Glomerular endothelial cell (primary cell): ENCODE measurements at places on chromosomes 3 and 15. TPM values are rescaled to one million over a fixed set of nuclear protein-coding genes. Genes with fewer than 3 reads are reported as not detected.

The ATOSA gene
- 14.4 and 36.0 TPM in 2 replicates for total RNA-seq

GRCh38 chr3:40878464-40878905 lies 320.8 kb upstream of the CTNNB1 start:
- DNase-seq, result no peak

GRCh38 chr3:17553080-17553479 lies 189.4 kb downstream of the TBC1D5 start:
- no peak for DNase-seq

The RPP25 gene
- total RNA-seq, result 25.3 and 26.3 TPM in 2 replicates

- no peak for DNase-seq
Measured at GRCh38 chr3:50126287-50127211, 28.6 kb upstream of the SEMA3F start.

The NCEH1 gene
- 17.1 and 19.7 TPM in 2 replicates for total RNA-seq

DNA sequence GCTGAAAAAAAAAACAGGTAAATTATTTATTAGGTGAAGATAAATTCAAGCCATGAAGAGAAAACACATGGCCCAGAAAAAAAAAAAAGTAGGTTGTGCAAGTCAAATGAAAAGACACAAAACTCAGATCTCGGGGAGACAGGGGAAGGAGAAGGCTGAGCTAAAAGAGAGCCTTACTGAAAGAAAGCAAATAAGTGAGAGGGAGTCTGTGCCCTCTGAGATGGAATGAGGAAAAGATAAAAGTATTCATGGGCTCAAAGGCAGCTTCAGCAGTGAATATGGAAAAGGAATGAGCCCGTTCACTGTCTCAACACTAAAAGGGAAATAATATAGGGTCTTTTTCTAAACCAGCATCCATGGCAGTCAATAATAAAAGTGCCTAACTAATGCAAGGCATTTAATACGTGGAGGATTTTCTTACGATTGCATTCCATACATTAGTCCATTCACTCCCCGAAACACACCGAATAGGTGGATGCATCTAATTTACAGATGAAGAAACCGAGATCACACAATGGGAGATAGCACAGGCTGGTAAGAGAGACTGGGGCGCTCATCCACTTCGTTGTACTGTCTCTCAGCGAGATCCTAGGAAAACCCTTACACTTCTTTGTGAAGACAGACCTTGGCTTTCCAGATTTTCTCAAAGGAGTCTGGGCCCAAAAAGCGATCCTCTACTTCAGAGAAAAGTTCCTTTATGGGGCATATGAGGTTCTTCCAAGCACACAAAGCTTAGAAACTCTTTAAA lies 1.1 kb downstream of the TFDP2 start:
- DNase-seq, result no peak

DNA sequence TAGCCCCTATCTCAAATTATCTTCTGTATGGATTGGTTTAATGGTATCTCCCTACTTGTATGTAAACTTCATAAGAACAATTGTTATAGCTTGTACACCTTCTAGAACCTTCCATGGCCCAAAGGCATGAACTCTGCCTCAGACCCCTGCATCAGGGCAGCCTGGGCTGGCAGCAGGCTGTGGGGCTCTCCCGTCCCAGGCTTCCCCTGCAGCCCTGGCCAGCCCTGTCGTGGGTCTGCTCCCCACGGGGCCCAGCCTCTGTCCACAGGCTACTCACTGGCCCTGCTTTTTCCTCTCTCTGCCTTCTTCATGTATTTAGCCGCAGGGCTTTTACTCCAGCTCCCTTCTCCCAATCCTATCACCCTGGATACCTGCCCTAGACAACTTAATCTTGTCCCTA lies 4.4 kb downstream of the SCN5A start:
- DNase-seq, result no peak

- no peak for DNase-seq
Measured at GRCh38 chr15:100529556-100529955, 806 bp upstream of the CERS3 start.

- no peak for DNase-seq
Measured at GRCh38 chr15:97141360-97141759, 810.9 kb downstream of the NR2F2 start.

- no peak for DNase-seq
Measured at GRCh38 chr3:191338177-191338488, 7.8 kb upstream of the UTS2B start.

GRCh38 chr15:76190070-76190564 lies 121.2 kb downstream of the ETFA start:
- no peak for DNase-seq

The PCLAF gene
- 8.5 and 10.9 TPM in 2 replicates for total RNA-seq

DNA sequence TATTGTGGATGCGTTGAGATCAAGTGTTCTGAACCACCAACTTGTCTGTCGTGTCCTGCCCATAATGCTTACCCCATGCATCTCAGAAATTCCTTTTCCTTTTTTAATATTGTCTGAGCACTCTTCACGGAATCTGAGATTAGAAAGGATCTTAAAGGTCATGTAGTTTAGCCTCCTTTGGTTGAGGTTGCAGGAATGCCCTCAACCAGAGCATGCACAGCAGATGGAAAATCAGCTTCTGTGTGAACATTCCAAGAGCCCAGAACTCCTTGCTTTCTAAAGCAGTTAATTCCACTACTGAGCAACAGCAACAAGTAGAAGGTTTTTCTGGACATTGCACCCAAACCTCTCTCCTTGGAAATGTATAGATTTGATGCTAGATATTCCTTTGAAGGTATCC lies 153.7 kb downstream of the TPRG1 start:
- no peak for DNase-seq

DNA sequence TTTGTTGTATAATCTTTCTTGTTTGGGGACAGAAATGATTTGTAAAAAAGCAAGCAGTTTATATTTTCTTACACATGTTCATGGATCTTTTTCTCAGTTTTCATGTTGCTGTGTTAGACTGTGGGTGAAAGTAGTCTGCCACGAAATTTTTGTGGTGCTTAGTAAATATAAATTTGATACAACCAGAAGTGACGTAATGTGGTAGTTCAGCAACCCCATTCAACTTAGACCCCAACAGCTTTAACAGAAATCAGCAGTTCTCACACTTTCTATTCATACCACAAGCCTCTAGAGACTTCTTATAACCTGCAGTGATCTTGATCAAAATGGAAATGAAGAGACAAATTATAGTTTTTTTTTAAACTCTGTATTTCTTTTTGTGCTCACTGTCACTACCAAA lies 120.2 kb upstream of the IGSF10 start:
- DNase-seq, result no peak

DNA sequence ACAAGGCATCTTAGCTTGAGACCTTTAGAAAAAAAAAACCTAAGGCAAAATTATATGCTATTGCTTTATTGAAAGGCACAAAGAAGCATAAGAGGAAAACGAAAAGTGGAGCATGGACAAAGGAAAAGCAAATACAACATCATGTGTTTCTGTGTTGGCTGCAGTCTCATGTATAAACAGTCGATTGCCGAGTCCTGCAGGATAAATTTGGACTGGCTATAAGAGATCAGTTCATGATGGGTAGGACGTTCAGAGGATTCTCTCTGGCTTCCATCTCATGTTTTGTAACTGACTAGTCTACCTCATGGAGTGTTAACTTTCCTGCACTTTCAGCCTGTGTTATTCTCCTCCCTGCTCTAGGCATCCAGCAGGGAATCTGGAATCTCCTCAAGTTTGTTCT lies 21.9 kb upstream of the CCDC50 start:
- no peak for DNase-seq

The SPG21 gene
- 97.1 and 102 TPM in 2 replicates for total RNA-seq
